AG09319 (cell line): ENCODE measurements at places on chromosomes 4 and X.
A peak's percentile ranks its signal among the peaks of the same experiment; 100 is the strongest.

- no peak for DNase-seq
Measured at GRCh38 chrX:14309431-14309830, 219.9 kb upstream of the GLRA2 start.

DNA sequence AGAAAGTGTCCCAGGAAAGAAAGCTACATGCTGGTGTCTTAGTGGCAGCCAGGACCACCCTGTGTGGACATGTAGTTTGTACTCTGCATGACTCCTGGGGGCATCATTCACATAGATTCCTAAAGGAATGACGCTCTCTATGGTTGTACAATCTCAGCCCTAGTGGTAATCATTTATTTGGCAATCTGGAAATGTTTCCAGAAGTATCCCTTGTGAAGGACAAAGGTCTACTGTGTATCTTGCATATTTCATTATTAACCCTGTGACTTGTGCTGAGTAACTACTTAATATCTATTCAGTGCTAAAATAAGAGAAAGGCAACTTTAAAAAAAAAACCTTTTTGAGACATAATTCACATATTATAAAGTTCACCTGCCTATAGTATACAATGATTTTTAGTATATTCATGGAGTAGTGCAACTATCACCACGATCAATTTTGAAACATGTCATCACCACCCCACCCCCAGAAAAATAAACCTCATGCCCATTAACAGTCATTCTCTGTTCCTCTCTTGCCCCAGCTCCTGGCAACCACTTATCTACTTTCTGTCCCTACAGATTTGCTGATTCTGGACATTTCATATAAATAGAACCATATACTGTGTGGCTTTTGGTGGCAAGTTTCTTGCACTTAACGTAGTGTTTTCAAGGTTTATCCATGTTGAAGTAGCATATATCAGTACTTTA is 51.7 kb downstream of the SHROOM3 start:
- DNase-seq: no peak

- no peak for DNase-seq
Measured at GRCh38 chrX:39577985-39578869, 519.5 kb downstream of the BCOR start.

DNA sequence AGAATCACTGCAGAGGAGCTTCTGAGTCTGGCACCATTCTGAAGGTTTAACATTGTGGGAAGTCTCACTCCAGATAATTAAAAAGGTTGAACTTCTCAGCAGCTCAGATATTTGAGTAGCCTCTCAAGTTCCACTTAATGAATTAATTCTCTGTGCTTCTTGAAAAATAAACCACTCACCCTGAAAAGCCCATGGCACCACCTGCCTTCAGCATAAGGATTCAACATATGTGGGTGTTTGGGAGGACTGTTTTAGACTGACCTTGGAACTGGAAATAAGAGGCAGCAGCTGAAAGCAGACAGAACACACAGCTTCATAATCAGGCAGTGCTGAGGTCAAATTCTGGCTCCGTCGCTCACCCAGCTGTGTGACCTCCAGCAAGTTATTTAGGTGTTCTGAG is 100.6 kb downstream of the KCNIP4 start:
- DNase-seq: no peak

DNA sequence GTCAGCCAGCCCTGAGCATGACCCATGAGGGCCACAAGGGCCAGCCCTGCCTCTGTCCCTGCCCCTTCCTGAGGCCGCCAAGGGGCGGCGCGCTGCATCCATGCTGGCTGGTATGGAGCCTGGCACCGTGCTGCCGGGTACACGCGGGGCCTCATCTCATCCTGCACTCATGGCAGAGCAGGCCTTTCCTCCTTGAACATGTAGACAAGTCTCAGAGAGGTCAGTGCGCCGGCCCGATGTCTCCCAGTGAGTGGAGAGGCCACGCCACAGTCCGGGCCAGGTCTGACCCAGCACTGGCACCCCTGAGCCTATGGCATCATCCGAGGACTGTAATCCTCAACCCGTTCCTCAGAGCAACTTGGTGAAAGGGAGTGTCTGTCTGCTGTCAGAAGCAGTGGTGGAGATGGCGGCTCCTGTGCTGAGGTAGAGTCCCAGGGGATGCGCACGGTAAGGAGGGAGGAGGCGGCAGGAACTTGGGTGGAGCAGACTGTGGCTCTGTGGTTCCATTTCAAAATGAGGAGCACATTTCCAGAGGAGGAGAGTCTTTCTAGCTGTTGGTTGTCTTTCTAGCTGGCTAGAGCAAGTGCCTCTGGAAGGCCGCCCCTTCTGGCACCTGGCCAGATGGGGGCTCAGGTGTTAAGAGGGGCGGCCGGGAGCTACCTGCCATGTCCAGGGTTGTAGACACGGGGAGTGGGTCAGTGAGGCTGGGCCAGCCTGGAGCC is 32.8 kb downstream of the TRMT44 start:
- DNase-seq: peak; percentile 5

- DNase-seq: no peak
Measured at GRCh38 chr4:101958547-101958946, 168.0 kb downstream of the BANK1 start.

- DNase-seq: no peak
Measured at GRCh38 chr4:168811207-168811606, 198.8 kb downstream of the CBR4 start.

GRCh38 chrX:153646620-153647373 is at the start of gene DUSP9:
Gene DUSP9, plus strand, starts transcription at chrX:153647203. Its CDS starts 751 bp downstream, at chrX:153647954.
- DNase-seq: no peak

DNA sequence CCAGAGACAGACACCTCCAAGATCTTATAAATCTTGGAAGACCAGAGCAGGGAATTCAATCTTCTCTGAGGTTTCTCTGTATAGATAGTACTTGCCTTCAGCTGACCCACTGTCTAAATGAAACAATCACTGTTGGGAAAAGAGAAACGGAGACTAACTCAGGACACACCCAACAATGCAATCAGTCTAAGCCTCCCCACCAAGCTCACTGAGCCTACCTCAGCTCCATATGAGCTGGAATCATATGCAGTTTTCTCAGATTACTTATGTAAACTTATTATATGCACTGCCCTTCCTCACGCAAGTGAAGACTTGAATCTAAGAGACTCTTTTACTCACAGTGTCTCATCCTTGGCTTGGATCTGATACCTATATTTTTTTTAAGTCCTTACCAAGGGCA is 110.5 kb downstream of the PCDH19 start:
- DNase-seq: no peak

- peak; percentile 31 for DNase-seq
Measured at GRCh38 chr4:76305971-76306881, at the start of gene STBD1. Gene STBD1, plus strand, starts transcription at chr4:76306733. Its CDS starts 37 bp downstream, at chr4:76306770.

DNA sequence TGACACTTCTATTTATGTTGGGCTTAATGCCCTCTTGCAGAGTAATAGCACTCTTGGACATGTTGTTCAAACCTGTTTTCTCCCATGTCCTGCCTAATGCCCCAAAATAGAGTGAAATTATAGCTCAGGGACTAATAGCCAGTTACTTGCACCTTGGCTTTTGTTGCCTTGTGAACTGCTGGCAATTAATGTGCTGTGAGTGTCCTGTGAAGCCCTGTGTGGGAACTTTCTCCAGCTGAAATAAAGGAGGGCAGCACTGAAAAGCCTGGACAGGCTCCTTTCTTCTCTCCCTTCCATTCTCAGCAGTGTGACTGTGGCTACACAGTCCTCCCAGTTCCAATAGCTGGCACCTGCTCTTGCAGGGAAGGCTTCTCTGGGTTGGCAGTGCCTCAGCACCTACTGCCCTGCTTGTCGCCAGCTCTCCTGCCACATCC is 72.4 kb downstream of the DCLK2 start:
- DNase-seq: no peak

GRCh38 chr4:185480016-185480732 is 8.6 kb upstream of the CCDC110 start:
- no peak for DNase-seq

- no peak for DNase-seq
Measured at GRCh38 chrX:109351557-109351956, 130.3 kb downstream of the GUCY2F start.

DNA sequence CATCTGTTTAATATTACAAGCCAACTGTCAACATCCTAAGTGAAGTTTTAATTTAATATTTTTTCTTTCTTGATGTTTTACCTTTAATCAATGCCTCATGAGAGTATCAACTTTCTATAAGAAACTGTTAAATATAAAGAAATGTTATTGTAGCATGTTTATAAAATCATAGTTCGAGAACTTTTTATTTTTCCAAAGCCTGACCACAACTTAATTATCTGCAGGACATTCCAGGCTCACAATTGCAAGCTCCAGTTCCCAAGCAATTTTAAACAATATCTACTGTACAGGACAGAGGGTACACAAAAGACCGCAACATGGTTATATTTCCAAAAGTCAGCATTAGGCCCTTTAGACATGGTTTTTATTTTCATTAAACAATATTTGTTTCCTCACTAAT is 20.1 kb downstream of the STX18 start:
- no peak for DNase-seq

- no peak for DNase-seq
Measured at GRCh38 chrX:102650903-102651241, 411 bp upstream of the GPRASP1 start.

DNA sequence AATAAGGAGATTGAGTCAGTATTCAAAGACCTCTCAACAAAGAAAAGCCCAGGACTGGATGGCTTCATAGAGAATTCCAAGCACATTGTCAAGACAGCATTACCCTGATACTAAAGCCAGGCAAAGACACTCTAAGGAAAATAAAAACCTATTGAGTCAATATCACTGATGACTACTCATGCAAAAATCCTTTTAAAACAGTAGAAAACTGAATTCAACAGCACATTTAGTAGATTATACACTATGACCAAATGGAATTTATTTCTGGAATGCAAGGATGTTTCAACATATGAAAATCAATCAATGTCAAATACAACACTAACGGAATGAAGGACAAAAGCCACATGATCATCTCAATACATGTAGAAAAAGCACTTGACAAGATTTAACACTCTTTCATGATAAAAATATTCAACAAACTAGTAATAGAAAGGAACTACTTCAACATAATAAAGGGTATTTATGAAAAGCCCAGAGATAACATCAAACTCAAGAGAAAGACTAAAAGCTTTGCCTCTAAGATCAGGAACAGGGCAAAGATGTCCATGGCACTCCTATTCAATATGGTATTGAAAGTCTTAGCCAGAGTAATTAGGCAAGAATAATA is 633.3 kb downstream of the ANKRD50 start:
- DNase-seq: no peak
